ENCODE measurements at places on chromosomes 2 and 18.

DNA sequence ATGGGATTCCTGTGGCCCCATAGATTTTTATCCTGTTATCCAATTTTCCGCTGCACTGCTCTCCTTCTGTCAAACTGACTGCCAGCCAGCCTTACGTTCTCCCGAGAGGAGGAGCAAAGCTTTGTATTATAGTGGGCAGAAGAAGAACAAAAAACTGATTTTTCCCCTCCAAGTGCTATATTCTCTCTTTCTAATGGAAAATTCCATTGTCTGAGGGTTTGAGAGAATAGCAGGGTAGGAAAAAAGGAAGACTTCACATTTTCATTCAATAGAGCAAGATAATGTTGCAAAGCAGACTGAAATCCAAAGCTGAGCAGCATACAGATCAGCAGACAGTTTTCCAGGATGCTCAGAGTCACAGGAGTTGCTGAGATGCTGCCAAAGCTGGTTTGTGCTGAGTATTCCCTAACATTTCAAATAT lies 238.0 kb downstream of the UBE2E3 start:
- DNase-seq, result no peak

DNA sequence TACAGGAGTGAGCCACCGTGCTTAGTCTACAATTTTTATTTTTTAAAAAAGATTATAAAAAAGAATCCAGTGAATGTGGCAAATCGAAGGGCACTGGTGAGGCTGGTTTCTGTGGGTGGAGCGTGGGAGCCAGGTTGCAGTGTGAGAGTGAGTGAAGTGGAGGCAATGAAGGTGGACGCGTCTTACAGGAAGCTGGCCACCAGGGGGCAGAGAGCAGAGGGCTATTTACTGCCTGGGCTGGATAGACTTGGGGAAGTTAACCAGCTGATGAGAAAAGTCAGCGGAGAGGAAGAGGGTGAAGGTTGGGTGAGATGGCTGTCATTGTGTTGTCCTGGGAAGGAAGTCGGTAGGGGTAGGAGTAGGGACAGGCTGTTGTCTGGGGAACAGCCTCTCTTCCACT lies 6.8 kb downstream of the SCTR start:
- DNase-seq, result no peak

DNA sequence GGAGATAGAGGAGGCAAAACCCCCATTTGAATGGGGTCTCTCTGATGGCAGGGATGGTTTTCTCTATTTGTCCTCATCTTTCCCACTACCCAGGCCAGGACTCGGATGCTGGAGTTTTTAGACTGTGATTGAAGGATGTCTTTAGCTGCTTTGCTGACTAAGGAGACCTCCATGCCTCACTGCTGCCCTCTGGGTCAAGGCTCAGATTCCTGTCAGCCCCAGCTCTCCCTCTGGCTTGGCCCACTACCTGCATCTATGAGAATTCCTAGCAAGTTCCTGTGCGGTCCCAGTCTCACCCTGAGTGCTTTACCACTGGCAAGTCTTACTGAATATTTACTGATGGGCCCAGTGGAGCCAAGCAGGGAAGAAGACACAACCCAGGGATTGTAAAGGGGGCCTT lies 184.0 kb downstream of the CELF4 start:
- DNase-seq, result no peak

DNA sequence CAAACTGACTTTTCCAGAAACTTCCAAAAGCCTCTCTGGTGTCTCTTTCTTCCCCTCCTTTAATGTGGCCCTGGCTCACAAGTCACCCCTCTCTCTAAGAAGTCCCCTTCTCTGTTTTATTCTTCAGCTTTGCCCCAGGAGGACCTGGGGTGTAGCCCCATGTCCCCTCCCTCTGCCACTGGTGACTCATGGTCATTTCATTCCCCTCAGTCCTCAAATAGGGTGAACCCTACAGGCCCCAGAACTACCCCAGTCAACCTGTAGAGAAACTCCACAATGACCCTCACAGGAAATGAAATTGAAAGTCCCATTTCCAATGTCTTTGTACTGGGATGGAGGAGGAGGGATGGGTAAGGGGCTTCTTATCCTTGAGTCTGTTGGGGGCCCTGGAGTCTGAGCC lies 6.2 kb upstream of the SPEG start:
- DNase-seq, result no peak

DNA sequence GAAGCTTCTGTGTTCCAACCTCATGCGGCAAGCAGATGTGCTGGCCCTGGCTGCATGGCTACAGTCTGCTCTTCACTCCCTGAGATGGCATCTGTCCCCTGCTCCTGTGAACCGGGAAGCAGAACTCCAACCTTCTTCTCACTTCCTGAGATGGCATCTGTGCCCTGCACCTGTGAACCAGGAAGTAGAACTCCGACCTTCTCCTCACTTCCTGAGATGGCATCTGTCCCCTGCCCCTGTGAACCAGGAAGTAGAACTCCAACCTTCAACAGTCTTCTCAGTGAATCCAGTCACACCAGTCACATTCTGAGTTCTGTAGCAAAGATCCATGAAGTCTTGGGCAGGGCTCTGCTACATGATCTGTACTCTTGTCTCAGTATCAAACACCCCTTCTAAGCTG lies 887.2 kb upstream of the KLHL29 start:
- no peak for DNase-seq
